ENCODE measurements at places on chromosomes 5 and 9.

- DNase-seq, result no peak
Observed at GRCh38 chr9:10706788-10707187, 94.0 kb upstream of the PTPRD start.

- DNase-seq, result no peak
Observed at GRCh38 chr9:108105885-108106284, 616.3 kb upstream of the KLF4 start.

- DNase-seq, result no peak
Observed at GRCh38 chr5:59487772-59488729, 405.5 kb downstream of the PDE4D start.

- no peak for DNase-seq
Observed at GRCh38 chr5:170860818-170861666, 776 bp upstream of the RANBP17 start.

DNA sequence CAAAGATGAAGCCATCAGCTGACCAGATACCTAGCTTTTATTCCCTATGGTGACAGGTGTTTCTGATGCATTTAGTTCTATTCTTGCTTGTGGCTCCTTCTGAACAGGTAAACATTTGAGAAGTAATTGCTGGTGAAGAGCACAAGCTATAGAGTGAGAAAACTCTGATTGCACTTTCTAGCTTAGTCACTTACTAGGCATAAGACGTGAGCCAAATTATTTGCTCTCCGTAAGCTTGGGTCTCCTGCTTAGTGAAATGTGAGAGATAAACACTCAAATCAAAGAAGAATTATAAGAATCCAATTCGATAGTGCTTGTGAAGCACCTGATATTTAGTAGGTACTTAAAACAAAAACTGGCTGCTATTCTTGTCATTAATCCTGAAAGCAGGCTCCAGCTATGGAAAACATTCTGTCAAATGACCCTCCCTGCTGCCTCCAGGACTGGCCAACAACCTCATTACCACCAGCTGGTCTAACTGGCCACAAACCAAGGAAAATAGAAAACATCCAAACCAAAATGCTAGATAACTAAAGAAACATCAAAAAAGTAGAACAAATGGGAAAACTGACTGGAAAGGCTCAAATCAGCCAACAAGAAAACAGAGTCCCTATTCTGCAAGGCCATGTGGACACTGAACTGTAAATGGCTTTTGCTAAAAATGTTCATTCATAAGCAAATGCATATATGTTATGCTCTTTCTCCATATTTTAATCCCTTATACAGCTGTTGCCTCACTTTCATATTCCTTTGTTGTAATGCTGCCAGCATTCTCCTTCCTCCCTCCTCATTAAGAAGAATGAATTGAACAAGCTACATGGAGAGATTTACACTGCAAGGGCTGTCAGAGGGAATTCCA, 616.1 kb downstream of the DTWD2 start:
- DNase-seq, result no peak

DNA sequence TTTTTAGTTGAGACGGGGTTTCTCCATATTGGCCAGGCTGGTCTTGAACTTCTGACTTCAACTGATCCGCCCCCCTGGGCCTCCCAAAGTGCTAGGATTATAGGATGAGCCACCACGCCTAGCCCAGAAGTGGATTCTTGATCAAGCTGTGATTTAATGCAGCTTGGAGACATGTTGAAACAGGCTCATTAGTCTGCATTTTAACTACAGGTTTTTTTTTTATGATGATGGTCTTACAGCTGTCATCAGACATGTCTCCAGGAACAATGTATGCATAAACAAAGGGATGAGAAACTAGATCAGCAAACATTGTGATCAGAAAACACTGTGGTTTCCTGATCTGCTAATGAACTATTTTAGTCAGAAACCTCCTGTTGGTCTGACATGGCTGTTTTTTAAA, 30.0 kb upstream of the PLPP1 start:
- DNase-seq, result no peak

- DNase-seq, result no peak
Observed at GRCh38 chr9:128153947-128154695, 4.9 kb downstream of the LCN2 start.

- no peak for DNase-seq
Observed at GRCh38 chr9:95666785-95667155, 150.0 kb upstream of the PTCH1 start.

DNA sequence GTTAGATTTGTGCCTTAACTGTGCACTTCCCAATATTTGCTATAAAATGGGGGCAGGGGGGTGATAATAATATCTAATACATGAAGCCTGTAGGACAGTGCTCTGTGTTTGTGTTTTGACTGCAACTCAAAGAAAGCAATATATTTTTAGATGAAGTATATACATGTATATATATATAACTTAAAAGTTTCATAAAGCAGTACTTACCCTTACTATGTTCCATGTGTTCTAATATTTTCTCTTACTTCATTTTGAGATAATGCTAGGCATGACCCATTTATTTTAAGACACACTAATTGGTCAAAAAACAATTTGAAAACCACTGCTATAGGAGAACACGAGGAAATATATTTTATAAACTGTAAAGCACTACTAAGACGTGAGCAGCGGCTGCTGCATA, 2.4 kb downstream of the TRIM52 start:
- DNase-seq, result no peak

GRCh38 chr9:36566813-36567221, 5.9 kb upstream of the MELK start:
- DNase-seq, result no peak

- no peak for DNase-seq
Observed at GRCh38 chr5:178333821-178334481, 101.3 kb upstream of the PHYKPL start.
